ENCODE measurements at places on chromosomes 13 and 19.
A peak's percentile ranks its signal among the peaks of the same experiment; 100 is the strongest.

GRCh38 chr13:34357435-34358232 lies 539.7 kb downstream of the RFC3 start:
- no peak for DNase-seq

- no peak for DNase-seq
These were observed 8.7 kb downstream of the GPX4 start for GRCh38 chr19:1112268-1113029.

DNA sequence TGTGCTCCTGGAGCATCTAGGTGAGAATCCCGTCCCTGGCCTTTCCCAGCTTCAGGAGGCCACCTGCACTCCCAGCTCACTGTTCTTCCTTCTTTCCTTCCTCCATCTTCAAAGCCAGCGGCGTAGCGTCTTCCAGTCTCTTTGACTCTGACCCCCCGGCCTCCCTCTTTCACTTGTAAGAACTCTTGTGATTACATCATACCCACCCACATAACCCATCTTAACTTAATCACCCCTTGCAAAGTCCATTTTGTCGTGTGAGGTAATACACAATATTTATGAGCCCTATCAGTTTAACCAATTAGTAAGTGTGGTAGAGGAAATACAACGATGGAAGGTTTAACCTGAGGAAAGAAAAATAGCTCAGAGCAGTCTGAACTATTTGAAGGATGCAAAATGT lies 4.6 kb upstream of the CDC16 start:
- DNase-seq = no peak

DNA sequence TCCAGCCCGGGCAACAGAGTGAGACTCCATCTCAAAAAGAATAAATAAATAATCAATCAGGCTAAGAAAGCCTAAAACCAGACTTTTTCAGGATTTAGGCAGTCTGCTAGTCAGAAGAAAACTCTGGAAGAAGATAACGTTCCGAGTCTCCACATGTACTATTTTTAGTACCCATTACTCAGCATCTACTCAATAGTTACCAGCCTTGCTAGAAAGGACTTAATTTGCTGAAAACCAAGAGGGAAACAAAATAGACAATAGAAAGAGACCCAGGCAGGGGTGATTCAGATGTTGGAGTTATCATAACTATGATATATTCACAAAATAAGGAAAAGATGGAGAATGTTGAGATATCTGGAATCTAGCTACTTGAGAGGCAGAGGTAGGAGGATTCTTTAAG lies 3.6 kb upstream of the LIN7B start:
- DNase-seq = no peak

DNA sequence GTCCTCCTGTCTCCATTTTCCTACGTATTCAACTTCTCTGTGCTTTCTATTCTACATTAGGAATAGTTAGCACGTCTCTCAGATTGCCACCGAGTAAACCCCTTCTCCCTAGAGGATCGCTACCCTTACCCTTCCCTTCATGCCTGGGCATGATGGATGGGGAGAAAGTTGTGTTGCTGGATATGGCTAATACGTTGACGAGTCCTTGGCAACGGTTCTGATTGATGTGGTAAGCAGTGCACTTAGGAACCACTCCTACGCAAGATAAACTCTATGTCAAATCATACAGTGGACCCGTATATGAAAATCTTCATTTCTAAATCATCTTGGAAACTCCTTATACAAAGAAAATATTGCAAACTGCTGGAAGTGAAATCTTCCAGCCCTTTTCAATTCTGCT lies 224.5 kb downstream of the EFNB2 start:
- DNase-seq = no peak

DNA sequence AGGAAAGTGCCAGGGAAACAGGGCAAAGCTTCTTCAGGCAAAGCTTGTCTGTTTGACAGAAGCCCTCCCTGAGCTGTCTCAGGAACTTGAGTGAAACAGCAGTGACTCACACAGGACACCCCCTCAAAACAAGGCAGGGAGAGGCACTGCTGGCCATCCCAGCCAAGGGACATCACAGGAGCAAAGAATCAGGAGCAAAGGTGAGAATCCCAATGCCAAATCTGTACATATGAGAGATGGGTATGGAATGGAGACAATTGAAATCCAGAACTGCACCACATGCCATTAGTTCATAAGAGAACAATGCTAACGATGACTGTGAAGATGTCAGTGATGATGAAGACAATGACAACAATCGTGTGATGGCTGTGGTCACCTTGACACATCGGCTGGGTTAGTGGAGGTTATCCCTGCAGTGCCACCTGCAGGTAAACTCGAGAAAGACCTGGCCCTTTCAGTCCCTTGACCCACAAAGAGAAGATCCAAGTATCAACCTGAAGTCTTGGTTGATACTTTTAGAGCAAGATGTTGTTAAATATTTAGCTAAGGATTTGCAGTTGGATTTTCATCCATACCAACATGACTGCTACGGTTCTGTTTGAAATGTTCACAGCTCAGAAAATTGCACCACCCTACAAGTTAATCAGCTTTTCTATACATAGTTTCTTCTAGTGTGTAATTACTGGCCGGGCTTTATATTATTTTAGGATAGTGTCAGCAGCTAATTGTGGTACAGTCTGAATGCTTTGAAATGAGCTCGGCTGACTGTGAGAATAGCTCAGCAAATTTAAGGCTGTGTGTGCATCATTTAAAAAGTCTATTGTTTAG lies 42.0 kb upstream of the IPO5 start:
- no peak for DNase-seq

- DNase-seq = peak; percentile 69
These were observed 1.3 kb upstream of the CEACAM6 start for GRCh38 chr19:41753936-41754529.

DNA sequence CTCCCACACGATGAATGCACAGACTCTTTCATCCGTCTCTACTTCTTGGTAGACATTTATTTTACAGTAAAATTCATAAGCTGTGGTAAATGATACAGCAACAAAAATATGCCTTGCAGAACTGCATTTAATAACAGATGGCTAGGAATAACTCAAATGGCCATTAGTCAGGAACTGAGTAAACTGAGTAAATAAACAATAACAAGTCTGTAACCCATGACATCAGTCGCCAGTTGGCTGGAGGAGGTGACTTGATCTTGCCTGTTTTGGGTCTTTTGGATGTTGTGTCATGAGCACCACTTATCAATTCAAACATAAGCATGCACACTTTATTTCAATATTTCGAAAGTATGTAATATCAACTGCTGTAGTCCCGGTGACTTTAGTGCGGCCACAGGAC lies 632.6 kb upstream of the ARGLU1 start:
- no peak for DNase-seq

- DNase-seq = no peak
These were observed 1.1 kb upstream of the NEK3 start for GRCh38 chr13:52160506-52160905.

DNA sequence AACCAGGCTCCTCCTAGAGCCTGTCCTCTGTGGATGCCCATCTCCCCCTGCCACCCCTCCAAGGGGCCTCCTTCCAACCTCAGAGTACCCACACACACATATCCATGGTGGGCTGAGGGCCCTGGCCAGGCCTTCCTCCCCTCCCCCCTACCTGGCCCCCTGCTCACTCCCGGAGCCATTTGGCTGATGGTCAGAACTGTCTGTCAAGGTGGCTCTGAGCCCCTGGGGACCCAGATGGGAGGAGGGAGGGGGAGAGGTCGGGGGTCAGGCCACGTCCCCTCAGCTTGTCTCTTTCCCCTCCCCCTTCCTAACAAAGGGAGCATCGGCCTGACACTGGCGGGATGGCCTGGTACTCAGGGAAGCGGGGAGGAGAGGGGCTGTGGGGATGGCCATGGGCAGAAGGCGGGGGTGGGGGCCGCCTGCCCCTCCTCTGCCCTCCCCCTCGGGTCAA lies 18.7 kb upstream of the POU2F2 start:
- DNase-seq = no peak
